ENCODE measurements at places on chromosomes 7 and 10. TPM values are rescaled to one million over a fixed set of nuclear protein-coding genes. Genes with fewer than 3 reads are reported as not detected.

The EPHA1 gene
- total RNA-seq = 2.8 TPM

The CUZD1 gene
- 1.3 TPM for total RNA-seq

The TET1 gene
- 1.1 TPM for total RNA-seq

The HKDC1 gene
- total RNA-seq = 0.40 TPM

The MORN4 gene
- total RNA-seq = 3.2 TPM

The RELN gene
- total RNA-seq = not detected

The GPER1 gene
- 0.18 TPM for total RNA-seq

The RSPH10B2 gene
- total RNA-seq = 0.63 TPM

The OR6V1 gene
- total RNA-seq = not detected

The CRHR2 gene
- not detected for total RNA-seq

The CALML3 gene
- total RNA-seq = not detected

The DUSP5 gene
- 50.8 TPM for total RNA-seq

The ACTL6B gene
- total RNA-seq = not detected

The EN2 gene
- total RNA-seq = not detected

The SPAM1 gene
- not detected for total RNA-seq
